ENCODE measurements at places on chromosomes 1 and 21.
A peak's percentile ranks its signal among the peaks of the same experiment; 100 is the strongest.

DNA sequence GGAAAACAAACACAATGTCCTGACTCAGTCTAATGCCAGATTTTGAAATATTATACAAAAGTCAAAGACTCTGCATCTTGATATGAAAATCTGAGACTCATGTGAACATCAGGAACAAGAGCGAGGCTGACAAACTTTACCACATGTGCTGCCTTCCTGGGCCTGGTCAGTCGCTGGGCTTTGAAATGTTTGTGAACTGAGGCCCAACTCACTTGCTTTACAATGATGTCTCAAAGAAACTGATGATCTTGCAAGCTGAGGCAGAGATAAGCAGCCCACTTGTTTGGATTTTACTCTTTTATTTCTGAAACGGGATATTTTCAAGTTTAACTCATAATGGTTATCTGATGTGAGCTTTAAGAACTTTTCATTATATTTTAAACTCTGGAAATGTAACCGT, 2.1 kb downstream of the BCAR3 start:
- DNase-seq, result no peak

GRCh38 chr1:107432108-107432507, 291.3 kb downstream of the NTNG1 start:
- DNase-seq, result no peak

DNA sequence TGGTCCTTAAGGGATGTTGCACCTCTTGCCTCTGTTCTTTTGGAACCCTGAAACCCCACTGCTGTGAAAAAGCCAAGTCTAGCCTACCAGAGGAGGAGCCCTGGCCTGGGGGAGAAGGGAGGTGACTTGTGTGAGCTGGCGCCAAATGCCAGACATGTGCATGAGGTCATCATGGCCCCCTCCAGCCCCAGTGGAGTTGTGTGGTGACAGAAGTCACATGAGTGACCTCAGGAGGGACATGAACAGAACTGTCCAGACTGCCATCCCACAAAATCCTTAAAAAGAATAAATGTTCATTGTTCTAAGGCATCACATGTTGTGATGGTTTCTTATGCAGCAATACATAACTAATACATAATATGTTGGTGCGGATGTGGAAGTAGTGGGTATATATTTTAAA, 10.8 kb downstream of the HHAT start:
- DNase-seq, result no peak

GRCh38 chr21:31872072-31872451, 758 bp upstream of the HUNK start:
- no peak for DNase-seq

GRCh38 chr1:113388621-113389358, 1.5 kb upstream of the MAGI3 start:
- peak; percentile 8 for DNase-seq

- no peak for DNase-seq
Measured at GRCh38 chr1:29245876-29246275, 9.6 kb downstream of the PTPRU start.

GRCh38 chr1:150780510-150780909, 14.9 kb upstream of the CTSS start:
- no peak for DNase-seq

DNA sequence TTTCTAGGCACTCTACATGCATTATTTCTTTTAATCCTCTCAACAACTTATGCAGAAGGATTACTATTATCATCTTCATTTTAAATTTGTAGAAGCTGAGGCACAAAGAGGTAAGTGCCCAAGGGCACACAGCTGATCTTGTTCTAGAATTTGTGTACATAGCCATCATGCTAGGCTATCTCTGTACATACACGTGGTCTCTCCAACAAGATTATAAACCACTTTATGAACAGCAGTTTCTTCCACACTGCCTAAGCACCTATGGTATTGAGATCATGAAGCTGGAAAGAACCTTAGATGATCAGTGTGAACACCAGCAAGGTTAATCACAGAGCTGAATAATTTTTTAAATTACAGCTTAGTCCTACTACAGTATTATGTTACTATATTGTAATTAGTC, 28.9 kb downstream of the UCHL5 start:
- no peak for DNase-seq

DNA sequence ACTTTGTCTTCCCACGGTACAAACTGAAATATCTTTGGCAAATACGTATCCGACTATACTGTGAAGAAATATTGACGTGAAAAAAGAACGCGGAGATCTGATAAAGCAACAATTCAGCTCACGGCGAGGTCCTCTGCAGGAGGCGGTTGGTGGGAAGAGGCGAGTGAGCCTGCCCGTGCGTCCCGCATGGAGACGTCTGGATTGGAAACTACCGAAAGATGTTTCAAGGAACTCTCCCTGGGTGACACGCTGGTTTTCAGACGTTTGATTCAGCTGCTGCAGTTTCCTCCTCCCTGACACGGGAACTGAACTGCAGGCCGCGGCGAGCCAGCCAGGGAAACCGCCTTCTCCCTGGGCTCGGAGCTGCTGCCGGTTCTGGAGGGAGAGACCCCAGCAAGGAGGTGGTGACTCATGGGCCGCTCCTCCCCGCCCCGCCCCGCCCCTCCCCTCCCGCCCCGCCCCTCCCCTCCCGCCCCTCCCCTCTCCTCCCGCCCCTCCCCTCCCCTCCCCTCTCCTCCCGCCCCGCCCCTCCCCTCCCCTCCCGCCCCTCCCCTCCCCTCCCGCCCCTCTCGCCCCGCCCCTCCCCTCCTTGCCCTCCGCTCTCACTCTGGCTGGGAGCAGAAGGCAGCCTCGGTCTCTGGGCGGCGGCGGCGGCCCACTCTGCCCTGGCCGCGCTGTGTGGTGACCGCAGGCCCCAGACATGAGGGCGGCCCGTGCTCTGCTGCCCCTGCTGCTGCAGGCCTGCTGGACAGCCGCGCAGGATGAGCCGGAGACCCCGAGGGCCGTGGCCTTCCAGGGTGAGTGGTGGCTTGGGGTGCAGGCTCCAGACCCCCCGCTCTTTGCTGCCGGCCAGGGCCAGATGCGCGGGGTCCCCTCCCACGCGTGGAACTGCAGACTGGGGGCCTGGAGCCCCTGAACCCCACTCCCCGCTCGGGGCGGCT, at the start of gene COL6A1:
COL6A1 (plus strand) TSS at position 620 of the 941 bp plus-strand sequence; CDS start at position 701, 81 bp downstream.
- DNase-seq, result peak; percentile 46

GRCh38 chr1:170682169-170682568, 18.2 kb downstream of the PRRX1 start:
- DNase-seq, result no peak

DNA sequence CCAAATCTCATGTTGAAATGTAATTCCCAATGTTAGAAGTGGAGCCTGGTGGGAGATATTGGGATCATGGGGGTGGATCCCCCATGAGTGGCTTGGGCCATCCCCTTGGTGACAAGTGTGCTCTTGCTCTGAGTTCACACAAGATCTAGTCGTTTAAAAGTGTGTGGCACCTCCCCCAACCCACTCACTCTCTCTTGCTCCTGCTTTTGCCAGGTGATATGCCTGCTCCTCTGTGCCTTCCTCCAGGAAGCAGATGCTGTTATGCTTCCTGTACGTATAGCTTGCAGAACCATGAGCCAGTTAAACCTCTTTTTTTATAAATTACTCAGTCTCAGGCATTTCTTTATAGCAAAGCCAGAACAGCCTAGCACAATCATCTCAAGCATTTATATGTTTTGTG, 23.0 kb upstream of the HSPA13 start:
- DNase-seq, result no peak

DNA sequence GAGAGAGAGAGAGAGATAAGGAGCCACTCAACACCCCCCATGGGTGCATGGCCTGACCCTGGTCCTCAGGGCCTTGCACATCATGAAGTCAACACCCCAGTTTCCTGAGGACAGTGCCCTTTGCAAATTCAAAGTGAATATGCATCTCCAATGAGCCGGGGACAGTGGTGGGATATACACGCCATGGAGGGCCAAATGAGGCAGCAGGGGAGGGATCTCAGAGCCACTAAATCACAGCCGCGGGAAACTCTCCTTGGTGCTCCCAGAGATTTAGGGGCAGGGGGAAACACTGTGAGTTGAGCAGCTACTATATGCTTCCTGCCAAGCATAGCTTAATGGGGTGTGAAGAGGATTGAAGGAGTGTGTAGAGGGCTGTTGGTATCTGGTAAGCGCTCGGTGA, 35.5 kb downstream of the MATN1 start:
- DNase-seq, result no peak

GRCh38 chr1:65309304-65310077, at the start of gene DNAJC6:
TSS of gene DNAJC6 (plus strand) at chr1:65309543. CDS start at chr1:65309746, 203 bp downstream.
- peak; percentile 40 for DNase-seq

DNA sequence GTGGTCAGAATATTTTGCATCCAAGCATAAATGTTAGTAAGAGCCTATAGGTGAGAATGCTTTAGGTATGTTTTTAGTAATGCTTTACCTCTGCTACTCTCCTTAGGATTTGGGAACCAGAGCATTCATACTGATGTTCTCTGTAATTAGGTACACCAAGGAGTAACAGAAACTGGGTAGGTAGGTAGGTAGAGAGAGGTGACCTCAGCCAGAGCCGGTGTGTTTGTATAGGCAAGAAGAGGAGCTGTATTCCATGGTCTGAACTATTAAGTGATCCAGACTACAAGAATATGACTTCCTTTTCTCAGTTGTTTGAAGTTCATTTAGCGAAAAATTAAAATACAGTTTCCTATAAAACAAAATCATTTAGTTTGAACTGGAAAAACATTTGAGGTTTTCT, 108.5 kb downstream of the SDCCAG8 start:
- no peak for DNase-seq

DNA sequence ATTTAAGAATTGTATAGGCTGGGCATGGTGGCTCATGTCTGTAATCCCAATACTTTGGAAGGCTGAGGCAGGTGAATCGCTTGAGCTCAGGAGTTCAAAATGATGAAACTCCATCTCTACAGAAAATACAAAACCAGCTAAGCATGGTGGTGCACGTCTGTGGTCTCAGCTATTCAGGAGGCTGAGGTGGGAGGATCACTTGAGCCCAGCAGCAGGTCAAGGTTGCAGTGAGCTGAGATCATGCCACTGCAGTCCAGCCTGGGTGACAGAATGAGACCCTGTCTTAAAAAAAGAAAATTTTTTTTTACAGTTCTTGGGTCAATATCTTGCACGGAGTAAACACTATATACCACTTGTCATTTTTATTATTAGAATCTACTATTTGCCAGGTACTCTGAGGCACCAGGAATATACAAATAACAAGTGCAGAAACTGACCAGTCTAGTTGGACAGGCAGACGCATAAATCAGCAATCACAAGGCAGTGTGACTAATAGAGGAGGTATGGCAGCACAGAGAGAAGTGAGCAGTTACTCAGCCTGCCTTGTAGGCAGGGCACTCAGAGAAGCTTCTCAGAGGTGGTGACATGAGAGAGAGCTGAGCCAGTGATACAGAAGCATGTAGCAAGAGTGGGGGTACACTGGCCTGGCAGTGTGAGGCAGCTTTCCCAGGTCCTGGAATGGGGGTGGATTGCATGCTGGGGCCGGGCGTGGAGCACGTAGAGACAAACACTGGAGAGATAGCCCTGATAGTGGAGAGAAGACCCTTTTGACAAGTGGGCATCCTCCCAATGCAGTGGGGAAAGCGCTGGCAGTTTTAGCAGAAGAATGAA, 8.0 kb downstream of the PHLDA3 start:
- no peak for DNase-seq

DNA sequence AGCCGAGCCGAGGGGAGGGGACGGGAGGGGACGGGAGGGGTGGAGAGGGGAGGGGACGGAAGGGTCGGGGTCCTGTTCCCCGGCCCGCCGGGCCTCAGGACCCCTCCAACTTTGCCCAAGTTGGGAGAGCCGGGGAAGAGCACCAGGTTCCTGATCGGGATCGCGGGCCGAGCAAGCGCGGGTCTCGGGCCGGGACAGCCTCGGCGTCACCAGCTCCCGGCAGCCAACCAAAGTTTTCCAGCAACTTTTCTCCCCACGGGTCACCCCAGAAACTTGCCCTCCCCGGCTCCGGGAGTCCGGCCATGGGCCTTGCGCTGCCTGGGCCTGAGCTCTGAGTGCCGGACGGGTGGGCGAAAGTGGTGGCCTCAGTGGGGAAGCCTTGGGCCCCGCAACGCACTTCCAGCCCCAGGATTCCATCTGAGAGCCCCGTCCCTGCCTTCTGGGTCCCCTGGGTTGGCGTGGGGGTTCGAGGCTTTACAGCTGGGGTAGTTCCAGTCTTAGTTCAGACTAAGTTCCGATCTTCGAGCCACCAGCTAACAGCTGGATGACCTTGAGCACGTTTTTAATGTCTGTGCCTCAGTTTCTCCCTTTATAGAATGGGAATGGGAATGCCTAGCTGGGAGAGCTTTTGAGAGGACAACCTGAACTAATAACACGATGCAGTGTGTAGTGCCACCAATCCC, 458 bp downstream of the ZC3H12A start:
- peak; percentile 46 for DNase-seq

Measured in stimulated activated CD4-positive, alpha-beta T cell treated with anti-CD3 and anti-CD28 coated beads, Interleukin-1b, Interleukin-23, amount 100 ng/mL, for 48 hours (primary cell).